ENCODE measurements at places on chromosomes 5 and 9.

DNA sequence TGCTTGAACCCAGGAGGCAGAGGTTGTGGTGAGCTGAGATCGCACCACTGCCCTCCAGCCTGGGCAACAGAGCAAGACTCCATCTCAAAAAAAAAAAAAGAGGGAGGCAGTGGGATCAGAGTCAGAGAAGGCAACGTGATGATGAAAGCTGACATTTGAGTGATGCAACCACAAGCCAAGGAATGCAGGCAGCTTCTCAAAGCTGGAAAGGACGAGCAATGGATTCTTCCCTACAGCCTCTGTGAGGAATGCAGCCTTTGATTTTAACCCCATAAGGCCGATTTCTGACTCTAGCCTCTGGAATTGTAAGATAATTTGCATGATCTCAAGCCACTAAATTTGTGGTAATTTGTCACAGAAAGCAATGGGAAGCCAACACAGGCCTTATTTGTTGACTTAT lies 9.8 kb downstream of the TGFBI start:
- no peak for DNase-seq

DNA sequence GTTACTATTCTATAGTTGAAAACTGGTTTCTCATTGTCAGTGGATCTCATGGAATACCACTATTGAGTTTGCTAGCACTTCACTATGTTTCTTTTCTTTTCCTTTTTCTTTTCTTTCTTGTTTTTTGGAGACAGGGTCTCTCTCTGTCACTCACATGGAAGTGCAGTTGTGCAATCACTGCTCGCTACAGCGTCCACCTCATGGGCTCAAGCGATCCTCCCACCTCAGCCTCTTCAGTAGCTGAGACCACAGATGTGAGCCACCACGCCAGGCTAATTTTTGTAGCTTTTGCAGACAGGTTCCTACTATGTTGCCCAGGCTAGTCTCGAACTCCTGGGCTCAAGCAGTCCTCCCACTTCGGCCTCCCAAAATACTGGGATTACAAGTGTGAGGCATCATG lies 42.7 kb upstream of the VCAN start:
- no peak for DNase-seq

GRCh38 chr5:150778517-150779396 lies at the start of gene SMIM3:
Gene SMIM3, plus strand, starts transcription at chr5:150778757. Its CDS starts 16,684 bp downstream, at chr5:150795441.
- DNase-seq, result peak; percentile 77

DNA sequence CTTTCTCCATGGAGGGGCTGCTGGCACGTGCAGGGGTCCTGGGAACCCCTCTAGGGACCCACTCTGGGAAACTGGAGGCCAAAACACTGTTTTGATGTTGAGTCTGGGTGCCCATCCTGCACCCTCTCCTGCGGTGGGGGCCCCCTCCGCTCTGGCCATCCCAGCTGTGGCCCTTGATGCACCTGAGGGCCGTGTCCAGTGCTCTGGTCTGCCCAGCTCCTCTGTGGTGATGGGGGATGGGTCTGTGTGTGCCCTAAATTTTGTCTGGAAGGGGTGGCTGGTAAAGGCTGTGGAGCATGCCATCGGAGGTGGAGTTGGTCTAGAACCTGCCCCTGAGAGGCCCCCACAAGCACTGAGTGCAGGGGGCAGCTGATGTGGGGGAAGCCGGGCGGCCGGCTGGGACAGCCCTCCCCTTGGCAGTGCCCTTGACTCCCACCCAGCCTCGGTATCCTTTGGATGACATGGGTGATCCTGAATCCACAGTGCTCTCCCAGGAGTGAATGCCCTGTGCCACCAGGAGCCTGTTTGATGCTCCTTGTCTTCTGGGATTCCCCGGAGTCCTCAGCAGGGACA lies 26.3 kb downstream of the AHRR start:
- no peak for DNase-seq

GRCh38 chr9:133124123-133124906 lies 3.3 kb upstream of the RALGDS start:
- no peak for DNase-seq

DNA sequence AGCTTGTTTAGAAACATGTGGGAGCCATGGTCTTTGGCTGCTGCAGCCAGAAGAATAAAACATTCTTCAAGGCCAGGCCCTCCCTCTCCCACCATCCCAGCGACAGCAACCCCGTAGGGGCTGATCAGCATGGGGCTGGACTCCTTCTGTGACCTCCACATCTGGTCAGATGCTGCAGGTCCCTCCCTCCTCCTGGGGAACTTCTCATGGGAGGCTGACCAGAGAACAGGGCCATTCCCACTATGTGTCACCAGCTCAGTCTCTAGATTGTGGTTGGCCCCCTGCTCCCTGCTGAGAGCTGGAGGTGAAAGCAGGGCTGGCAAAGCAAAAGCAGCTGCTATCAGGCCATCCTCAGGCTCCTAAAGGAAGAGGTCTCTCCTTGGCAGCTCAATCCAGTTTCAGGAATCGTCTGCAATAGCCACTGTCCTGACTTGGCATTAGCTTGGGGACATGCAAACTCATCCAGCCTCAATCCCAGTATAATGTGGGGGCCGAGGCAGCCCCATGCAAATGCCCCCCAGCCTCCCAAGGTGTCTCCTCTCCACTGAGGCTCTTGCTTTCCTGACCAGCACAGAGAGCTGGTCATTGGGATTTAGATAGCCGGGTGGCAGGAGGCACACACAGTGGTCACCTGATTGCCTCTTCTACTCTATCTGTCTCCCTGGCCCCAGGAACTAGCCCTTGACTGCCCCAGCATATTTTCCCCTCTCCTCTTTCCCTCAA lies 81.5 kb downstream of the NRG2 start:
- peak; percentile 9 for DNase-seq

DNA sequence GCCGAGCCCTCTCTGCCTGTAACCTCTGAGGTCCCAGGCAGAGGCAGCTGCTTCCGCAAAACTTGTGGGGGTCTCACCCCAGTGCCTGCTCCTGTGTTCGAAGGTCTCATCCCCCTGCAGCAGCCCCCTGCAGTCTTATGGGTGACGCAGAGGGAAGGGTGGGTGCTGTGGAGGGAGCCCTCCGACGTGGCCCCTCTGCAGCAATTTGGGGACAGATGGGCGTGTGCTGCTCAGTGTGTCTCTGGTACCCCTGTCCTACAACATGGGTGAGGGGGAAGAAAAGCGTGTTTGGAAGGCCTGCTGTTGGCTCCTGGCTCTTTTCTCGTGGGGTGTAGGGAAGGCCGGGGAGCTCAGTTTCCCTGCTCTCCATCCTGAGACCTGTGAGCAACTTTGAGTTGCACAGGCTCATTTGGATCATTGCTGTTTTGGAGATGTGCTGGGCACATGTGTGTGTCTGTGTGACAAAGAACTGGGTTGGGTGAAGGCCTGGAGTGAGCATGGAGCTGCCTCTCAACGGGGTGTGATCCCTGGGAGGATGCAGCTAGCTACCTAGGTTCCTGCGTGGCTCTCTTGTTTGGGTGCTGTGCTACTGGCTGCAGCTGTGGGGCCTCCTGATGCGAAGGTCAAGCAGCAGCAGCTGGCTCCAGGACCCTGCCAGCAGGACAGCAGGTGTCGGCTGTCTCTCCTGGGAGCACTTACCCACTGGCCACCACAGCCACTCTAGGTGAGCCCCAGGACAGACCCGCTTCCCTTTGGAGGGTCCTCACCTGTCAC lies 179.6 kb upstream of the PITX1 start:
- DNase-seq, result no peak

- no peak for DNase-seq
Observed at GRCh38 chr5:179180061-179180610, 120.0 kb downstream of the ZNF354C start.
